ENCODE measurements at places on chromosomes 4 and X.

GRCh38 chrX:38675856-38676255 is 114.5 kb downstream of the TSPAN7 start:
- no peak for DNase-seq

- DNase-seq, result no peak
Observed at GRCh38 chr4:139455126-139455538, 1.2 kb downstream of the RAB33B start.

DNA sequence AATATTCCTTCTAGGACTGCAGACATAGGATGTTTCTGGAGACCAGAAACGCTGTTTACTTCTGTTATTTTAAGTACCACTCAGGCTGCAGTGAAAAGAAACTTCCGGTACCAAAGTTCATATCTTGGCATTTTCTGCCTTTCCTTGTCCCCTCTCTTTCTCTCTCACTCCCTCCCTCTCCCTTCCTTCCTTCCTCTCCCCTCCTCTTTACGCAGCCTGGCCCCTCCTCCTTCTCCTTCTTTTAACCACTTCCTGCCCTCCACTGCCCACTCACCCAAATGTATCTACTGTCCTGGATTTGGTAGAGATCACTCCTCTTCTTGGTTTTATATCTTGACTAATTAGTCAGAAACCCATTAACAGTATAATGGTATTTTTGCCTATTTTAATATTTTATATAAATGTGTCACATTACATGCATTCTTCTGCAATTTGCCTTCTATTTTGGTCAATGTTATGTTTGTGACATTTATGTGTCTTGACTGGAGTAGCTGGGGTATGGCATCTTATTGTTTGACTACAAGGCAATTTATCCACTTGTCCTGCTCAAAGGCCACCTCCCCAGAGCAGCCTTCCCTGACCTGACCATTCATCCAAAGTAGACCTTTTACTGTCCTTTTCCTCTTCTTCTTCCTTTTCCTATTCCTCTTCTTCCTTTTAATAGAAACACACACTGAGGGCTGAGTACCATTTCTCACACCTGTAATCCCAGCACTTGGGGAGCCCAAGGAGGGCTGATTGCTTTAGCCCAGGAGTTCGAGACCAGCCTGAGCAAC is 56.9 kb downstream of the BCOR start:
- DNase-seq, result no peak

DNA sequence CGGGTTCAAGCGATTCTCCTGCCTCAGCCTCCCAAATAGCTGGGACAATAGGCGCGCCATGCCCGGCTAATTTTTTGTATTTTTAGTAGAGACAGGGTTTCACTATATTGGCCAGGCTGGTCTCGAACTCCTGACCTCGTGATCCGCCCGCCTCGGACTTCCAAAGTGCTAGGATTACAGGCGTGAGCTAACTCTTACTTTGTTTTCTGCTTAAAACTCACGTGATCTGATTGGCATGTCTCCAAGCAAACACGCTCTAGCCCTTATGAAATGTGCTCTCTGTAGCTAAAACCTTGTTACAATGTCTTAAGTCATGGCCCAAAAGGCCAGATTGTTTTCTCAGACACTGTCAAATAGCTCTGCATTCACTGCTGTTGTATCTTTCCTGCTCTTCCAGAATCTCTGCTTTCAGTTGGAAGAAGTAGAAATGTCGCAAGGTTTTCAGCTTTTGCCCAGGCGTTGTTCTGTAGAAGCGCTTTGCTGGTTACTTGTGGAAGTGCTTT is 39.7 kb upstream of the OGT start:
- DNase-seq, result no peak
